ENCODE measurements at places on chromosomes 5 and 9.

- no peak for DNase-seq
These were observed 400.9 kb downstream of the RAB3C start for GRCh38 chr5:58983526-58984452.

GRCh38 chr5:158414780-158415179, 555.8 kb upstream of the CLINT1 start:
- DNase-seq = no peak

- DNase-seq = no peak
These were observed 30.0 kb upstream of the OR2Y1 start for GRCh38 chr5:180769821-180770220.

DNA sequence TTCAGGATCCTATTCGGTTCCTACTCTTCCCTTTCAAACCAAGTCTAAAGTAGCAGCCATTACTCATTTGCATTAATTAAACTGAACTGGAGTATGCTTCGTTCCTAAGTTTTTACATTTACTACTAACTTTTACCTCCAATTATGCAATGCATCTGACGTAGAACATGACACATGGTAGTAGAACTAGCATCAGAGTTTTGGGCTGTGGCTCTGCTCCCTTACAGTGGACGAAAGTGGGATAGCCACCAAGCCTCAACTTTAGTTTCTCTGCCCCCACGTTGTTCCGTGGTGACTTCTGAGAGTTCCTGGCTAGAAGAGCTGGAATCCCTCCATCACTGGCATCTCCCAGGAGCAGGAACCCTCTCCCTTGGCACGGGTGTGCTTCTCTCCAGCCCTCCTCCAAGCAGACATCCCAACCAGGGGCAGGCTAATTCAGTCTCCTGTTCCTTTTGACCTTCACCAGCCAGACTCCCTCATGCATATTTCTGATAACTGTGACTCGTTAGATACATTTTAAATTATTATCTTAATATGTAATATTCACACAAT, 2.9 kb downstream of the IFNE start:
- DNase-seq = no peak

GRCh38 chr5:170625221-170626165, 121.7 kb downstream of the KCNIP1 start:
- DNase-seq = no peak

GRCh38 chr9:111752455-111752854, 42.3 kb downstream of the SHOC1 start:
- DNase-seq = no peak

- no peak for DNase-seq
These were observed 281.0 kb downstream of the CETN3 start for GRCh38 chr5:90128551-90128950.

- no peak for DNase-seq
These were observed 74.4 kb downstream of the TRIO start for GRCh38 chr5:14217587-14217986.

- DNase-seq = no peak
These were observed 99.8 kb upstream of the KLF9 start for GRCh38 chr9:70514273-70514672.

- DNase-seq = no peak
These were observed 12.6 kb upstream of the GRAMD2B start for GRCh38 chr5:126410623-126411022.

GRCh38 chr5:88734191-88734640, 148.8 kb downstream of the MEF2C start:
- no peak for DNase-seq

- DNase-seq = no peak
These were observed 51.4 kb upstream of the DAB2IP start for GRCh38 chr9:121599872-121600585.

GRCh38 chr5:77642738-77643653, 4.5 kb upstream of the OTP start:
- no peak for DNase-seq

DNA sequence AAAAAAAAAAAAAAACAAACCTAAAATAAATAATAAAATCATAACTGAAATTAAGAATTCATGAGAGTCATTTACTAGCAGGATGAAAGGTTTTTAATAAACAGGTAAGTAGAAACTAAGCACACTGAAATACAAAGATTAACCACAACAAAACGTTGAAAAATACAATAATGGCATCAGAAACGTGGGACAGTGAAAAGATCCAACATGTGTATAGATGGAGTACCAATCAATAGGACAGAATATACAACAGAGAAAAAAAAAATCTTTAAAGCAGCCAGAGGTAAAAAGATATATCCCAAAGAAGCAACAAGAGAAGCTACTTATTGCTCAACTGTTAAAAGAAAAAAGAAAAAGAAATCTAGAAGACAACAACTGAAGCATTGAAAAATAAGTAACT, 75.2 kb downstream of the RICTOR start:
- no peak for DNase-seq

DNA sequence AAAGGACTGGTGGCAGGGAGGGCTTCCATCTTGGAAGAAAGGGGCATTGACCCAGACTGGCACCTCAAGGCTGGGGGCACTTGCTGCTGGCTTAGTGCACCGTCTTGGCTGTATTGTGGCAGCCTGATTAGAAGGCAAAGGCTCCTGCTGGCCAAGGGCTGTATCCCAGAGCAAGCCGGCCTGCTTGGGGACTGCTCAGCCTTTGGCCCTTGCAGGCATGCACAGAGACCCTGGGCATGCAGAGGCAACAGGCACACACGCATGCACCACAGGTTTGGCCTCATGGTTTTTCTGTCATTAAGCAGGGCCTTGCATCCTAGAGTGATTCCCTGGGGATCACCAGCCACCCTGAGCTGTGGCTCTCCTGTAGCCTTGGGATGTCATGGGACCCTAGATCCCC, 29.0 kb downstream of the PITX1 start:
- peak; percentile 6 for DNase-seq

GRCh38 chr5:172345881-172346280, 62.3 kb upstream of the UBTD2 start:
- no peak for DNase-seq

DNA sequence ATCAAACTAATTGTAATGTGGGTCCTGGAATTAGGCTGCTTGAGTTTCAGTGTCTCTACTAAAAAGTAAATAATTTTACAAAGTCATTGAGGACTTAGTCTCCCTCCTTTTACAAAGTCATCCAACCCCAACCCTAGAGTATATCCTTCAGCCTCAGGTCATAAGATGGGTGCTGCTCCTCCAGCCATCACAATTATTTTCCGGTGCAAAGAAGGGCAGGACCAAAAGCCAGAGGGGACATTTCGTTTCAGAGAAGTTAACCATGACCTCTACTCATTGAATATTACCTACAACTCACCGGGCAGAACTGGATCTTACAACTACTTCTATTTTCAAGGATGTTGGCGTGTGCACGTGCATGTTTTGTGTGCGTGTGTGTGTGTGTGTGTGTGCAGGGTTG, 60.5 kb upstream of the TNFSF8 start:
- DNase-seq = no peak

DNA sequence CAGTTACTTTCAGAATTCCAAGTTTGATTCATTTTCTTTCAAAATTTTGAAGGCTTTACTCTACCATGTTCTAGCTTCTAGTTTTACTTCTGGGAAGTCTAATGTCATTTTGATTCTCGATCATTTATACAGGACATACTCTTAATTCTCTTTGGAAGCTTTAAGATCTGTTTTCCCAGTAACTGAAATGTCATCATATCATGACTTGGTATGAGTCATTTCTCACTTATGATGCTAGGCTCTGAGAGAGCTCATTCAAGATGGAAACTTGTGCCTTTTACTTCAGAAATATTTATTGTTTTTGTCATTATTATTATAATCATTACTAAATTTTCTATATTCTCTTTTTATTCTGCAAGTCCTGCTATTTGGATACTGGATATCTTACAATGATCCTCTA, 222.3 kb downstream of the PARP8 start:
- DNase-seq = no peak

DNA sequence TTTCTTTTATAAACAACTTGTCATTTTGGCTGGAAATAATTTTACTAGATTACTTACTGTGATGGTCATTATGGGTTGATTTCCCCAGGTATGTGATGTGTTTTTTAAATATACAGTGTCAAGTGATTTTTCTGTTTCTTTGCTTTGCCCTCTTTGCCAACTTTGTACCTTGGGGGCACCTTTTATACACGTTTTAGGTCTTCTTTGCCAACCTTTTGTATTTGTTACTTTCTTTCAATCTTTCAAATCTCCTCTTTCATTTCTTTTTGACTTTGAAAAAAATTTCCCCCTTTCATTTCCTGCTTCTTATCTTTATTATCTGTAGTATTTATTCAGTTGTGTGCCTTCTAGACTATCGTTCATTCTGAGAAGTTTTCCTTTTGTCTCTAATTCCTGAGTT, 65.4 kb upstream of the DHFR start:
- no peak for DNase-seq

- no peak for DNase-seq
These were observed 193.6 kb downstream of the GLIS3 start for GRCh38 chr9:4106081-4106759.

GRCh38 chr5:3678801-3679200, 83.2 kb downstream of the IRX1 start:
- DNase-seq = no peak

DNA sequence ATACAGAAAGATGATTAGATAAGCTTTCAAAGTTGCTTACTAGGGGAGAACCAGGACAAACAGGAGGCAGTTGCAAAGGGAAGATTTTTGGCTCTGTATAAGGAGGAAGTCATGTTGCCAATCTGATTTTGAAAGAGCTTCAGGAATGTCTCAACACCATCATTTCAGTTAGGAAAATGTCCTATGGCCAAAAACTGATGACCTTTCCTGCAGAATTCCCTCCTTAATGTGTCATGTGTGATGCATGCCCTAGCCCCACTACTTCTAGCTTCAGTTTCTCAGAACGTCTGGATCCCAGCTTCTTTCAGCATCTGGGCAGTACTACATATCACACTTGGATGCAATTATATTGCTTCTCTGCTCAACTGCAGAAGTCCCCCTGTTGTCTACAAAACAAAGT, 211.5 kb upstream of the NREP start:
- DNase-seq = no peak

DNA sequence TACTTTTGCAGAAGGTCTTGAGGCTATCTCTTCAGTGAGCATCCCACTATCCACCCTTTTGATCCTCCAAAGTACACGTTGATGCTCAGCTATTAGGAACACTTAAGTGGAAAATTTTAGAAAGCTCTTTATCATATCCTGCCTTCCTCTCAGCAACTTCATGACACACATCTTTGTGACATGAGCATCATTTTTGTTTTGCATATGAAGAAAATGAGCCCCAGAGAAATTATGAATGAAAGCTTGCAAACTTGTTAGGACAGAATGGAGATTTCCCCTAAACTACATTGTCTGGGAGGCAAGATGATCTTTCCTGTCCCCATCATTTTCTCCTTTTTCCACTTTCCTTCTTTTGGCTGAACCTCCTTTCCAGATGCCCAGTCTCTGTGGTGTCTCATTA, 239.4 kb upstream of the PIK3R1 start:
- DNase-seq = no peak

DNA sequence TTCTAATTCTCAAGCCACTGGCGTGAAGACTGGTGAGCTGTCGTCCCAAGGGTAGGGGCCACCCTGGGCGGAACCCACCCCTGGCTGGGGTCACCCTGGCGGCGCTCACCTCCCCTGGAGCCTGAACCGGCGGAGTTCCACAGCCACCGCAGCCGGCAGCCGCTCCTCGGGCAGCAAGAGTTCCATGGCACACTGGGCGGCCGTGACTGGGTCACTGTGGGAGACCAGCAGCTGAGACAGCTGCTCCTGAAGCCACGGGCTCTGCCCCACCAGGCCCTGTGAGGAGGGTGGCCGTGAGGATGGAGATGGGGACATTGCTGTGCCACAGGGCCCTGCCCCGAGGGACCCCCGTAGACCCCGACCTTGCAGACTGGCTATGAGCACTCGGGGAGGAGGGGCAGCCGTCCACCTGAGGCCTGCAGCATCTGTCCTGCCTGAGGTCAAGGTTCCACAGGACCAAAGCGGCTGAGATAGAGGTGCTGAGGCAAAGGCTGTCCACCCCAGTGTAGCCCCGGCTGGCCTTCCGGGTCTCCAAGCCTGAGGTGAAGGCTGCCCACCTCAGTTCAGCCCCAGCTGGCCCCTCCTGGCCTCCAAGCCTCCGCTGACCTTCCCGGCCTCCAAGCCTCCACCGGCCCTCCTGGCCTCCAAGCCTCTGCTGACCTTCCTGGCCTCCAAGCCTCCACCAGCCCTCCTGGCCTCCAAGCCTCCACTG, 50.6 kb upstream of the NRARP start:
- no peak for DNase-seq

GRCh38 chr5:155080721-155081120, 67.2 kb downstream of the KIF4B start:
- DNase-seq = no peak

- DNase-seq = no peak
These were observed 5.2 kb downstream of the SHROOM1 start for GRCh38 chr5:132825033-132825833.

DNA sequence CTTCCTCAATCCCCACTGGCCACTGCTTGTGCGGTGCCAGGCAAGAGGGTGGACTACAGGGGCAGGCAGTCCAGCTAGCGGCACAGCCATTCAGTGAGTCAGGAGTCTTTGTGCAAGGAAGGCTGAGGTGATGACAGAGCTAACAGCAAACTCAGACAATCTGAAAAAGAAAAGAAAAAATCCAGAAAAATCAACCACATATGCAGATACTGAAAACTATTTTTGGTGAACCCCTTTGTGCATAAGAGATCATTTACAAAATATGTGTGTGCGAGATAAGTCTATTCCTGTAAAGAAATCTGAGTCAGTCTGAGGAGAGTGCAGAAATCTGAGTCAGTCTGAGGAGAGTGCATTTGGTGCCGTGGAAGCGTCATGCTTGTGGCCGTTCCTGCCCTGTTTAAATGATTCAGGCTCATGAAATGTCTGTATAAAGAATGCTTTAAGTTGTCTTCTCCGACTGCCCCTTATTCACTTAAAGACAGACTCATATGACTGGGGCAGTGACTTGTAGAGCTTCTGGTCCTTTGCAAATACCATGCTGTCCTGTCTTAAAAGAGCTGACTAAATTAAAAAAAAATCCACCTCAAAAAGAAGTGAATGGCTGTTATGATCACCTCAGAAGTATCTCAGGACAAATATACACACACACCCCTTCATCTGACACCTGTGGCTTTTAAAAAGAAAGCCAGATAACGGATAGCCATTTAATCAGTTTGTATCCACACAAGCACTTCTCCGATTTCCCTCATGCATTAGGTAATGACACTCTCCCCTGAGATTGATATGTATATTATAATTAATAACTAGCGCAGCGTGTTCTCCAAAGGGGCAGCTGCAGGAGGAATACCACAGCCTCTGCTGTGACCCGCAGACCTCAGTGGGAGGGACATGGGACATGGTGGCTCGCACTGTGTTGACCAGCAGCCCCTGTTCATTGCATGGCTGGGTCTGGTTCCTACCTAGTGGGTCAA, 47.3 kb downstream of the TRIO start:
- no peak for DNase-seq
